Activated CD8-positive, alpha-beta memory T cell treated with anti-CD3 and anti-CD28 coated beads for 4 hours (primary cell): ENCODE measurements at places on chromosomes 7 and 10.

- DNase-seq = no peak
These were observed 17.3 kb downstream of the SLC16A12 start for GRCh38 chr10:89518108-89518507.

DNA sequence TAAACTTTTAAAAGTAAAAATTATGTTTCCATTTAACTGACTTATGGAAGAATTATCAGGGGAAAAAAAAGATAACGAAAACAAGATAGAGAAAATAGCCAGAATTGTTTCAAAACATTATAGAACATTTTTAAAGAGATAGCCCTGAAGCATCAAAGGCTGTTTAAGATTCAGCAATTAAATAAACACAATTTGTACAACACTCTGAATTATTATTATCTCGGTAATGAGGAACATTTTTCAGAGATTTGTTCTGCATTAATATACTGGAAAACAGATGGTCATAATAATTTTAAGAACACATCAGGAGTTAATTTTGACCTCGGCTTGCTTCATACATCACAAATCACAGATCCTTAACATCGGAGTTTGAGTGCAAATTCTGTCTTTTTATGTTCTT is 643.8 kb downstream of the SORCS1 start:
- DNase-seq = no peak

GRCh38 chr7:30888747-30889146 is 22.9 kb upstream of the AQP1 start:
- DNase-seq = no peak

GRCh38 chr7:149330914-149331567 is 69.0 kb downstream of the ZNF783 start:
- DNase-seq = no peak

GRCh38 chr7:136139417-136139816 is 162.3 kb upstream of the MTPN start:
- DNase-seq = no peak

DNA sequence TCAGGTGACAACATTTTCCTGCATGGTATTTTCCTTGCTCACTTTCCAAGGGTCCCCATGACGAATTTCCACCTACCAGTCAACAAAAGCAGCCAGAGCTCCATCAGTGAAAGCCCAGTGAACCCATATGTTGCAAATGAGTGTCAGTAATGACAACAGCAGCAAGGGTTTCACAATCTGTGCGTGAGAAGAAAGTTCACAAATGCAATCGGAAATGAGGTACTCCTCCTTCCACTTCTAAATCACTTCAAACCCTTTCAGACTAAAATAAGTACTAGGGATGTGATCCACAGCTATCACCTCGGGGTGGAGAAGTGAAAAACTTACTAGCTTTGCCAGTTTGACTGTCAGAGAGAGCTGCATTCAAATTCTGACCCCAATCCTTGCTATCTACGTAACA is 55.6 kb upstream of the BET1 start:
- no peak for DNase-seq

DNA sequence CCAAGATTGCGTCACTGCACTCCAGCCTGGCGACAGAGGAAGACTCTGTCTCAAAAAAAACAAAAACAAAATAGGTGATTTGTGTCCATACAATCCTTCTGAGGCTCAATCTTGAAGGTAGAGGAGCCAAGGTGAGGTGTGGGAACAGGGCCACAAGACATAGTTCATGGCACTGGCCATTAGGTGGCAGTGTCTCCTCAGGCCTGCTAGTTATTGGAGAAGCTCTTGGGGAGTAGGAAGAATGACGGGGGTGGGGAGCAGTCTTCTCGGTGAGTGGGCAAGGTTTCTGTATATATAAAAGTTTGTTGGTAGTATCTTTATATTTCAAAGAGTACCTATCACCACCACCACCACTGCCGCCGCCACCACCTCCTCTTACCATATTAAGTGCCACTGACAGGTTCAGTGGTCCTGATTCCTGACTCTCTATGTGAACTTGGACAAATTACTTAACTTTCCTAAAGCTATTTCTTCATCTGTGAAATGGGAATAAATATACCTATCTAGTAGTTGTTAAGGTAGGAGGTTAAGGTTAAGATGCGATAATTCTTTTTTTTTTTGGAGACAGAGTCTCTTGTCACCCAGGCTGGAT is 24.0 kb downstream of the CCSER2 start:
- peak; percentile 30 for DNase-seq

GRCh38 chr10:62992145-62992721 is 140.9 kb upstream of the NRBF2 start:
- DNase-seq = no peak

DNA sequence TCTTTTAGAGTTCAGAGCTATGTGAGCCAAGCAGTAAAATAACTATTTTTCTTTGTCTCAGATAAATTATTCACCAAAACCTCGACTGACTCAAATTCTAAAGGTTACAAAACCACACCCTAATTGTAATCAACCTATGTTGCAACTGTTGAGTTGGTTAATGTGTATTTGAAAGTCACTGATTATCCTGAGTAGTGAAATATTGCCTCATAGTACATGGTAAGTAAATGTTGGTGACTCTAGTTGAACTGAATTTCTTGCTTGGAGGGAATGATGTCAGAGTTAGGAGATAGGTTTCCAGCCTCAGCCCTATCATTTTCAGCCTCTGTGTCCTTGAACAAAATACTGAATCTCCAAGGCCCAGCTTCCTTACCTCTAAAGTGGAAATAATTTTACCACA is 3.0 kb upstream of the CYP2C18 start:
- DNase-seq = no peak

DNA sequence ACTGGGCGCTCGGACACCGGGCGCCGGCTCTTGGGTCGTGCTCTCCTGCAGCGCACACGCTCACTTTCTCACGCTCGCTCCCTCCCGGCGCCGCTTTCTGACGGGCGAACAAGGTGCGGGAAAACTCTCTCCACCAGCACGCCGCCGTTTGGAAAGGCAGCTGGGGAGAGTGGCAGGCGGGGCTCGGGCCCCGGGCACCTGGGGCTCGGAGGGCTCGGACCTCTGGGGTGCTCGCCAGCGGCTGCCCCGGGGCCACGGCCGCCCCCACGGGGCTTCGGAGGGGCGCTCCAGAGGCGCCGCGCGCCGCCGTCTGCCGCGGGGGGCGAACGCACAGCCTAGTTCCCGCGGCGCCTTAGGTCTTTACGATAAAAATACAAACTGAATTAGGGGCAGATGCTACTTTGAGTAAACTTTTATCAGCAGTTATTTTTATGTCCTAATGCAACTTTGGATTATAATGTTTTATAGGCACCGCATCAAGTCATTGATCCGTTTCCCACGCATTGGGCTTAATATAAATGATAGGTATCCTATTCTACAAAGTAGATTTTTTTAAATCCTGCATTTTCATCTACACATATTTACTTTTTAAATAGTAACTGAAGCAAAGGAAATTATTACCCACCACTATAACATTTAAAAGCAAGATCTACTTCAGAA is 535 bp upstream of the EPC1 start:
- no peak for DNase-seq

DNA sequence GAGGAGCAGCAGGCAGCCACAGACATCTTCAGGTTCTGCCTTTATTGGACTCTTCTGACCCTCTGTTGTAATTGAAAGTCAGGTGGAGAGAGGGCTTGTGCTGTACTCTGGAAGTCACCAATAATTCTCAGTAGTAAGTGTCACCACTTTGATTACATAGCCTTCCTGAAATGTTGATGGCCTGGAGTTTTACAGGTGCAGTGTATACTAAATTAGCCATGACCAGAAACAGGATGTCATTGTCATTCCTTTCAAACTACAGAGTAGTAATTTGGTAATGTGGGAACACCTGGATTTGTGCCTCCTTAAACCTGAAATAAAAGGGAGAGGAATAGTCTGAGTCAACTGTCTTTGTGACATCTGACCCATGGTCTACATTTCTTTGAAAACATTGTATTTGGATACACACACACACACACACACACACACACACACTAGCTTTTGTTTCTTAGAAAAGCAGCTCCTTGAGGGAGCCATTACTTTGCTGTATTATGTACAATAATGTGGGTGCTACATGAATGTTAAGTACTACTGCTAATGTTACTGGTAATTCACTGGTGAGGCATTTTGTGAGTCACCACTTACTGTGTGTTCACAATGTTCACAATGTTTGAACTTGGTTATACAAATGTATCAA is 19.6 kb downstream of the ARL4A start:
- no peak for DNase-seq

GRCh38 chr7:21947056-21947455 is 1.4 kb upstream of the CDCA7L start:
- DNase-seq = no peak

DNA sequence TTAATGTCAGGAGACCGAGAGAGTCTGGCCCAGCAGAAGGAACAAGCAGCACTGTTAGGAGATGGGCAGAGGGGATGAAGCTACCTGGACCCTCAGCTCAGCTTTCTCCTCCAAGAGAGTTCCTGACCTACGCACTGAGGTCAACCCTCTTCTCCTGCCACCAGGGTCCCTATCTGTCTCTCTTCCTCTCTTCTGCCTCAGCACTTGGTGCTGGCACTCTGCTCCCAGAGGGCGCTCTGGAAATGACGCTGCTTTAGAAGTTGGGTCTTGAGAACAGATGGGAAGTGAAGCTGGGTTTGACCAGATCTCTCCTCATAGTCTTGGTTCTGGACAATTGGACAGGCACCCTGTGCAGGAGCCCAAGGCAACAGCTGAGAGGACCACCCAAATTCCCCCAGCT is 216.0 kb upstream of the AGK start:
- no peak for DNase-seq

DNA sequence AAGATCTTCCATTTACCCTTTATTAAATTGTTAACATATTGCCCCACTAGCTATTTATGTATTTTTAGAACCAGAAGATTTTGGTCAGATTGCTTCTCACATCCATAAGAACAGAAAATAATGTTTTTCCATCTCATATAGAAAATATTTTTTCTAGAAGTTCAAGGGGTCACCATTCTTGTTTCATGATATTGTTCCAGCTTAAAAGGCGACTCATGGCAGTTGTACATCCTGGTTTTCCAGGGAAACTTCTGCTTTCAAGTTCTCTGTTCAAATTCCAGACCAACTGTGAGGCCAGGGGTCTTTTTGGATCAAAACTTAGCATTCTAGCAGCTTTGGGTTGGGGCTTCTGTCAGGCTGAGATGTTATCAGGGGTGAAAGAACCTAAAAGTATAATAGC is 84.4 kb downstream of the LRRC4 start:
- DNase-seq = no peak

GRCh38 chr10:3178042-3178441 is 5.5 kb upstream of the PITRM1 start:
- DNase-seq = no peak

GRCh38 chr10:11880151-11881029 is 57.2 kb downstream of the PROSER2 start:
- no peak for DNase-seq

DNA sequence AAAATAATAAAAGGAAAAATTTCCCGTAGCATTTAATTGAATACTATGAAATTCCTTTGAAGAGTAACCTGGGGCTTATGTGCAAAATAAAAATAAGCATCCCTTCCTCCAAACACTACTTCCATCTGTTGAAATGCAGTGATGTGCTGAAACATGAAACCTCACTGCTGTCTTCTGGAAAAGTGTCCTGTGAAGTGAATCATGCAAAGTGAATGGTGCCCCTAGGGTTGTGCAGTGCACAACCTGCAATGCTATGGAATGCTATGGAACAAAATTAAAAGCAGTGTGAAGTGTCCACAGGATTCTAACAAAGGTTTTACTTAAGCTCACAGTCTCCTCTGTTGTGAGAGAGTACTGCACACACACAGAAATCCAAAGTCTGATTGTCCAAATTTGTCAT is 480.9 kb downstream of the ETV1 start:
- DNase-seq = no peak

DNA sequence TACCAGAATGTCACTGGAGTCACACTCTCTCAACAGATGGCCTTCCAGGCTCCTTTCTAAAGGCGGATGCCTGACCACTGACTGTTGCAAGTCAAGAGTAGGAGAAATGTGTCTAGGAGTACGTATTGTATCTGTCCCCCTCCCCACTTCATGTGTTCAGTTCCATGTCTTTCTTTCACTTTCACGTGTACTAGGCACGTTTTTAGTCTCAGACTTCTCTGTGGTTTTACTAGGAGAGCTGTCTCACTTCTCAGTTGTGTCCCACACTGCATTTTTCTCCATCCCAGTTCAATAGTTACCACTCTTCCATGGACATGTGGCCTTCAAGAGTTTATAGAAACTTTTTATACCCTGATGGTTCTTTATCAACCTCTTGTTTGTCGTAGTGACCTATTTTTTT is 893.0 kb downstream of the NRG3 start:
- DNase-seq = no peak

GRCh38 chr10:11255796-11256444 is 238.2 kb downstream of the CELF2 start:
- DNase-seq = no peak

GRCh38 chr7:69545175-69545574 is 53.1 kb upstream of the AUTS2 start:
- no peak for DNase-seq

DNA sequence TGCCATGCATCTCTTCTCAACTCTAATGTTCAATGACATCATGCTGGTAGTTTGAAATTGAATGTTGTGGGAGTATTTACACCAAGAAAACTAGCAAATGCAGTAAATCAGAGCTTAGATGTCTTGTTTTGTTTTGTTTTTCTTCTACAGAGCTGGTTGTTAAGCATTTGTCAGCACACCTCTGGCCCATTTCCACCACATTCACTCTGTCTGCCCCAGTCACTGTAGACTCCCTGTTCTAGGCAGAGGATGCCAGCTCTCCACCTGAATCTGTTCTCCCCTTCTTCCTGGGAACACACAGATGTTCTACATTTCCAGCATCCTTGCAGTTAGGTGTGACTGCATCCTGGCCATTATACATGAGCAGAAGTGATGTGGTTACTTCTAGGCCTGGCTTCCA is 4.1 kb upstream of the ARHGAP22 start:
- DNase-seq = no peak

GRCh38 chr7:10802526-10802925 is 171.1 kb upstream of the PHF14 start:
- DNase-seq = no peak

DNA sequence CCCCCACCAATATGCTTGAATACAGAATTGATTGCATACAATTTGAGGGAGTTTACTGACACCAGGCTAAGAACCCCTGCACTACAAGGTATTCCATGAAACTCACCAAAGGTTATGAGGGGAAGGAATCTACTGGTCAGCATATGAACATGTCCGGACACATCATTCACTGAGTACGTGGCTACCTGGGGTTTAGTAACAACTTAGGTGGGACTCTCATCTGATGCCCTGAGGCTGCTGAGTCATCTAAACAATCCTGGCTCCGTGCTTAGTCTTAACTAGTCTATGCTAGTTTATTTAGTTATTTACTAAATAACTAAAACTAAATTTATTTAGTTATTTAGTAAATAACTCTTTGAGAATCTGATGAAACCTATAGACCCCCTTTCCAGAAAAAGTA is 11.3 kb downstream of the PI4K2A start:
- DNase-seq = no peak

GRCh38 chr10:132785723-132786475 is at the start of gene NKX6-2:
Gene NKX6-2 (minus strand): TSS chr10:132786147. CDS start chr10:132785948, 199 bp downstream.
- no peak for DNase-seq

GRCh38 chr7:157065046-157065445 is 54.6 kb upstream of the MNX1 start:
- DNase-seq = no peak
